Cardiac muscle cell (in vitro differentiated cells and primary cell): ENCODE measurements at places on chromosomes 6 and 20. TPM values are rescaled to one million over a fixed set of nuclear protein-coding genes. Genes with fewer than 3 reads are reported as not detected.

Gene DSE
- 23.5 and 28.1 TPM in 2 replicates for total RNA-seq

Gene TRAPPC3L
- not detected in 2 replicates for total RNA-seq

Gene EFCAB8
- total RNA-seq, result not detected in 2 replicates

Gene TFAP2D
- total RNA-seq, result not detected in 2 replicates

Gene APOM
- 2.3 and 2.5 TPM in 2 replicates for total RNA-seq

Gene BTN1A1
- not detected in 2 replicates for total RNA-seq

Gene SLC35F1
- 23.1 and 25.5 TPM in 2 replicates for total RNA-seq

Gene PPP1R11
- total RNA-seq, result 30.0 and 38.3 TPM in 2 replicates

Gene PLCB1
- 9.0 and 17.6 TPM in 2 replicates for total RNA-seq

Gene FAM162B
- 0.39 TPM in 1 of 2 replicates, not detected in the other for total RNA-seq

Gene TNFRSF21
- 12.6 and 19.0 TPM in 2 replicates for total RNA-seq

Gene TEAD3
- 65.2 and 98.6 TPM in 2 replicates for total RNA-seq

Gene MAP3K7
- 24.0 and 37.6 TPM in 2 replicates for total RNA-seq

Gene ATP6V1G2
- 21.2 and 28.8 TPM in 2 replicates for total RNA-seq

Gene PSMF1
- 60.0 and 202 TPM in 2 replicates for total RNA-seq

Gene VAPB
- 9.7 and 10.5 TPM in 2 replicates for total RNA-seq

Gene HLA-DMA
- total RNA-seq, result 1.8 and 2.9 TPM in 2 replicates

Gene SLPI
- not detected in 2 replicates for total RNA-seq

Gene MCCD1
- total RNA-seq, result not detected in 2 replicates

Gene GCLC
- total RNA-seq, result 23.5 and 33.6 TPM in 2 replicates

Gene SLC25A27
- total RNA-seq, result 18.6 and 36.1 TPM in 2 replicates

Gene HLA-DOA
- total RNA-seq, result 0.25 and 0.74 TPM in 2 replicates

Gene OVOL2
- total RNA-seq, result 0.24 and 0.25 TPM in 2 replicates

Gene MEP1A
- not detected in 2 replicates for total RNA-seq

Gene TSBP1
- total RNA-seq, result not detected in 2 replicates

Gene SLC44A4
- total RNA-seq, result not detected in 2 replicates

Gene ELOVL2
- total RNA-seq, result 0.06 and 0.63 TPM in 2 replicates

Gene B3GAT2
- 0.28 and 0.92 TPM in 2 replicates for total RNA-seq

Gene ANGPT4
- 0.21 and 0.80 TPM in 2 replicates for total RNA-seq

Gene PDYN
- total RNA-seq, result 0.33 and 0.95 TPM in 2 replicates

Gene STX11
- total RNA-seq, result 0.98 and 2.1 TPM in 2 replicates

Gene VTA1
- 44.0 and 48.6 TPM in 2 replicates for total RNA-seq

Gene SLC17A9
- 2.5 and 3.2 TPM in 2 replicates for total RNA-seq

Gene SNTA1
- total RNA-seq, result 408 and 409 TPM in 2 replicates

Gene CFAP206
- 0.14 TPM in 1 of 2 replicates, not detected in the other for total RNA-seq

Gene CENPW
- total RNA-seq, result 8.5 and 10.8 TPM in 2 replicates

Gene TMEM217
- total RNA-seq, result 1.3 and 3.8 TPM in 2 replicates

Gene SLC22A7
- not detected in 2 replicates for total RNA-seq

Gene ZDHHC14
- total RNA-seq, result 7.5 and 7.8 TPM in 2 replicates

Gene KCNK16
- not detected in 2 replicates for total RNA-seq

Gene COL9A3
- 7.9 and 10.3 TPM in 2 replicates for total RNA-seq

Gene LZTS3
- 20.5 and 30.9 TPM in 2 replicates for total RNA-seq

Gene NOTCH4
- 5.0 and 5.4 TPM in 2 replicates for total RNA-seq
